ENCODE measurements at places on chromosomes 7 and 10.

GRCh38 chr7:11540271-11540761 lies 291.7 kb downstream of the THSD7A start:
- no peak for DNase-seq

- no peak for DNase-seq
These were observed 71.8 kb downstream of the OSBPL3 start for GRCh38 chr7:24908166-24908565.

DNA sequence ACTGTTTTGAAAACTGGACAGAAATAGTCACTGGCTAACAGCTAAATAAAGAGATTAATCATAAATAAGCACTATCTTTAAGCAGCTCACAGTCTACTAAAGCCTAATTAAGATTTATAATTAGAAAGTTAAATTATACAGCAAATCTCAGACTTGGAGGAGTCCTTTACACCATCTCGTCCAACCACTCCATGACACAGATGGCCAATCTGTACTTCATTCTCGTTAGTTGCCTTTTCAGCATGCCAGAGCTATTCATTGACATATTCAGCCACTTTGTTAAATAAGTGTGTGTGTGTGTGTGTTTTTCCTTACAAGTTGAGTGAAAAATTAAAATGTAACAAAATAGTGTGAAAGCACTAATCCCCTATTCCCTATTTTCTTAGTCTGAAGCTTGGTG lies 1066.7 kb downstream of the CNTNAP2 start:
- no peak for DNase-seq

GRCh38 chr7:22399091-22399490 lies 42.1 kb upstream of the RAPGEF5 start:
- no peak for DNase-seq

- no peak for DNase-seq
These were observed 667.2 kb downstream of the GATA3 start for GRCh38 chr10:8721650-8722049.

- DNase-seq = no peak
These were observed 165.4 kb upstream of the LRGUK start for GRCh38 chr7:133961724-133962123.

GRCh38 chr10:112896273-112896672 lies 53.8 kb upstream of the TCF7L2 start:
- DNase-seq = no peak

DNA sequence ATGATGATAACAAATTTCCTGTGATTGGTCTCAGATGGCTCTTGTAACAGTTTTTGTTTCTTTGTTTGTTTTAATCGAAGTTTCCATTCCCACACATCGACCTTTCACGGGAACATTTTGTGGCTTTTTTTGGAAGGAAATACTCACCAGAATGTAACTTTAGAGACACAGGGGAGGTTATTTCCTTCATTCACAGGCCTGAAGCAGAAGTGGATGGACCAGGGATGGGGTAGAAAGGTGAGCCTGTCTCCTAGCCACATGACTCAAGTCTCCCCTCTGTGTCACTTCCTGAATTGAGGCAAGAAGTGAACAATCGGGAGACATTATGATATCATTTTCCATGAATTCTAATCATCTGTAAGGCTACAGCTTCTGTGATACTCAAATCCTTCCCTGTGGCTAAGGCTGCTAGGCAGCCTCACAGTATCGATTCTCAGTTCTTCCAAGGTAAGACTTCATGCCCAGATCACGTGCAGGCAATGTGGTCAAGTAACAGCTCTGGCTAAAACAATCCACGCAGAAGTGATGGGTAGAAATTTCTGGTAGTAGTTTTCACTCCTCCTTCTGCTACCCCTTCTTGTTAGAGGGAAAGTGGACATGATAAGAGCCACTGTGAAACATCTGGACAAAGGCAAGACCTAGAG lies 203.9 kb upstream of the NEBL start:
- no peak for DNase-seq

- no peak for DNase-seq
These were observed 1.3 kb downstream of the HELLS start for GRCh38 chr10:94546901-94547185.
